Hematopoietic multipotent progenitor cell treated with erythropoietin and hydrocortisone succinate and interleukin-3 and kit ligand, for 4 days (in vitro differentiated cells): ENCODE measurements at places on chromosomes 2 and 18.
A peak's percentile ranks its signal among the peaks of the same experiment; 100 is the strongest.

DNA sequence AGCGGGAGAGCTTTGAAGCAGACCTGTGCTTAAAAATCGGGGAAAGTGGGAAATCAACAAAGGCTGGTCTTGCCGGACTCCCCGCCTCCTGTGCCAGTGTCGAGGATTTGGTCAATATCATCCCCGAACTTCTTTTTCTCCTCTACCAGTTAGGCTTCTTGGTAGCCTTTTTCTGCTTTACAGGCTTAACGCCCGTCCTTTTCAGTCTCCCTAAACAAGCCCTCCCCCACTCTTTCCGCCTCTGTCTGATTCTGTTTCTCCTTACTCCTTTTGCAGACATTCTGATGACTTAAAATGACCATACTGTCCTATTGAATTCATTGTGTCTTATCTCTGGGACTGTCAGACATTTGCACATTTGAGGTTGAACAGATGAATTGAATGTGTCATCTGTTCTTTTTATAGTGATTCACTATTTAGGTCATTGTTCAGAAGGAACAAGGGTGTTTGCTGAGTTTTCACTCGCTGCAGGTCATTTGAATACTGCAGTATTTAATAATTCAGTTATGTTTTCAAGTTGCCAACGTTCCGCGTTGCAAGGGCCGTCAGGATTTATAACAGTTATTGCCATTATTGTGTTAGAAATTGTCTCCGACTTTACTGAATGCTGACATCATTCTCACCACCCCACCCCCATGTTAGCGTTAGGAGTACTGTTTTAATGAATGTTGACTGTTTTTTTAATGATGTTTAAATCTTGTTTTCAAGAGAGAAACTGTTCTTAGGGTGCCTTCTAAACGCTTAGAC is 1.1 kb downstream of the ITGAV start:
- peak; percentile 81 for DNase-seq

- DNase-seq, result peak; percentile 82
These were observed 96.5 kb downstream of the EPB41L5 start for GRCh38 chr2:120109186-120110061.

DNA sequence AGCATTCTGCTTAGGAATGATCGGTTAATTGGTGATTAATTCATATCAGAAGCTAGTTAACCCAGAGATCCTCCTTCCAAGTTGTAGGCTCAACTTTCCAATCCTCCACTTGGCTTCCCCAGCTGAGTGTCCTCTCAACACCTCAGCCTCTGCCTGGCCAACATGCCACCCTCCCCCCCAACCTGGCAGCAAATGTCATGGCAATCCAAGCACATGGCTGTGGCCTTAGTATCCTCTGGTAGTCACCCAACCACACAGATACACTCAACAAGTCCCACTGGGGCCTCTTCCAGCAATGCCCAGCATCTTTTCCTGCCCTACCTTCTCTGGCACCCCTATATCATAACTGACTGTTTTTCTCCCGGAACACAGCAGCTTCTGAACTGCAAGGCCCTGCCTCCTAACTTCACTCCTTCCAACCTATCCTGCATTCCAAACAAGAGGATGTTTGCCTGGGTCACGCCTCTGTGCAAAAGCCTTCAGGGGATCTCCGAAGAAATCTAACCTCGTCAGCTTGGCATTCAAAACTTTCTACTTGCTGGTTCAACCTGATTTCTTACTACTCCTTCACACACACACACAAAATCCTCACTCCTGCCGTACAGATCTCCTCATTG is 195.0 kb downstream of the CYP26B1 start:
- DNase-seq, result no peak

GRCh38 chr2:106316915-106317314 is 122.8 kb upstream of the UXS1 start:
- no peak for DNase-seq

GRCh38 chr2:54808661-54809060 is 85.2 kb downstream of the EML6 start:
- no peak for DNase-seq

- peak; percentile 43 for DNase-seq
These were observed 7.8 kb downstream of the CCDC85A start for GRCh38 chr2:56191617-56192016.

- no peak for DNase-seq
These were observed 12.8 kb upstream of the HPCAL1 start for GRCh38 chr2:10289891-10290290.

GRCh38 chr18:46448347-46448746 is 208.7 kb downstream of the LOXHD1 start:
- no peak for DNase-seq

- no peak for DNase-seq
These were observed 547.4 kb downstream of the SLC4A3 start for GRCh38 chr2:220174826-220175225.

DNA sequence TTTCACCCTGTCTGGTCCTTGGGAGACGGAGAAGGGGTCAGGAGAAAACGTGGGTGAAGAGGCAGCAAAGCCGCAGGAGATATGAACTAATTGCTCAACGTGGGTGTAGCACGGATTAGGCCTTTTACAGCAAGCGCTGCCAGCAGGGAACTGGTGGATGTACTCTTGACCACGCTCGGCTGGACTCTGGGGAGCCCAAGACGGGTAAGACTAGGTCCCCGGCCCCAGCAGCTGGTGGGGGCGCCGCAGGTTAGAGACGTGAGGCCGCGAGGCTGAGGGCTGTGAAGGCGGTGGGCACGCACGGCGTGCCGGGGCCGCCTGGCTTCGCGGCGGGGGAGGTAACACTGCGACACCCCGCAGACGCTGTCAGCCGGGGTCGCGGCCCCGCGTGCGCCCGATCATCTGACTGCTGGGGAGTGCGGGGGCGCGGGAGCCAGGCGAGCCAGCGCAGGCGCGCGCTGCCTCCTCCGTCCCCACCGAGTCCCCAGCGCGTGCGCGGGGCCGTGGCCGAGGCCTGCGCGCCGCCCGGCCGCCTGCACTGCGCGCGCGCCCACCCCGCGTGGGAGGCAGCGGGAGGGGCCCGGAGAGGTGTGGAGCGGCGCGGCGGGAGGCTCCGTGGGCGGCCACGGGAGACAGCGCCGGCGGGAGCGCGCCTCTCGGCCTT is at the start of gene CLIP4:
CLIP4 (plus strand) TSS at position 470 of the 664 bp plus-strand sequence. CDS start 5,974 bp downstream, outside the sequence.
- DNase-seq, result peak; percentile 67

GRCh38 chr2:118632921-118633320 is 214.5 kb downstream of the EN1 start:
- no peak for DNase-seq

- DNase-seq, result no peak
These were observed 423.2 kb upstream of the NRP2 start for GRCh38 chr2:205259121-205259520.

DNA sequence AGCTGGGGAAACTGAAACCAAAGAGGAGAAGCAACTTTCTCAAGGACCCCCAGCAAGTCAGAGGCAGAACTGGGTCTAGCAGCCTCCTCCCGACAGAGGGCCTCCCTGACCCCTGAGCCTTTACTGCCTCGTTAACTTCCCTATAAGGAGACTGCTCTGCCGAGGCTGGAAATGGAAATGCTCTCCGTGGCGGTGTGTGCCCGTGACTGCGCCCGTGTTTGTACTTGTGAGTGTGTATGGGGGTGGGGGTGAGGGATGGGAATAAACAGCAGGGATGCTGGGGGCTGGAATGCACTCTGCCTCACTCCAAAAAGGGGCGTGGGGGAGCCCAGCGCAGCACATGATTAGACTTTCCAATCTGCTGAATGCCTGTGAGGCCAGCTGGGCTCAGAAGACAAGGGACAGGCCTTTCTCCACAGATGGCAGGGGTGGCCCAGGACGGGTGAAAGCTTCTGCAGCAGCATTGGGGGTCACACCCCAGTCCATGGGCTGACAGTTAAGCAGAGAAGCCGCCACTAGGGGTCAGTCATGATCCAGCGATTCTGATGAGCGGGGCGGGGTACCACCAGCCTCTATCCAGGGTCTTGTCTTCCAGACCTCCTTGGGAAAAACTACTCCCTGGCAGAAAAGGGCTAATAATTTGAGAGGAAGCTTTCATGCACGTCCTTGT is 26.8 kb downstream of the MPHOSPH10 start:
- peak; percentile 77 for DNase-seq

DNA sequence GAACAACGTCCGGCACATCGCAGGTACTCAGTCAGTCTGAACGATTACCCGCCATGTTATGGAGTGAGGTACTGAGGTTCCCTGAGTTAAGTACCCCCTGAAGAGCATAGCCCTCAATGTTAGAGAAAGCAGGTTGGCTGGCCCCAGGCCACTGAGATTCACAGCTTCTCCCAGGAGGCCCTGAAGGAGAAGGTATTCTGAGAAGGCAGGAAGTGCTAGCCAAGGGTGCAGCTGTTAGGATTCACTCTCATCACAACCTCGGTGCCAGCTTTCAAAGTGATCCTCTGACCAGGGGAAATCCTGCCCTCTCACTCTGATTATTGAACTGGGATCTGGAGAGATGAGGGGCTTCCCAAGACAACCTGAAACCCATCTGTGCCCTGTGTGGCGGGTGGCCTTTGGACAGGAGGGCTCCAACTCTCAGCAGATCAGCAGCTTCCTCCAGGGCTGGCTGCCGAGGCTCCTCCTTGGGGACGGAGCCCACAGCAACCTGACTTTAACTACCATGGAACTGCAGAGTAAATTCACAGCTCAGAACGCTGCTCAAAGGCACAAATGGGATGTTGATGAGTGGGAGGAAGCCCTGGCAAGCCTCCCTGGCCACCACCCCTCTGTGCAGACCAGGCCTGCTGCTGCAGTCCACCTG is 7.8 kb downstream of the EHD3 start:
- DNase-seq, result no peak

DNA sequence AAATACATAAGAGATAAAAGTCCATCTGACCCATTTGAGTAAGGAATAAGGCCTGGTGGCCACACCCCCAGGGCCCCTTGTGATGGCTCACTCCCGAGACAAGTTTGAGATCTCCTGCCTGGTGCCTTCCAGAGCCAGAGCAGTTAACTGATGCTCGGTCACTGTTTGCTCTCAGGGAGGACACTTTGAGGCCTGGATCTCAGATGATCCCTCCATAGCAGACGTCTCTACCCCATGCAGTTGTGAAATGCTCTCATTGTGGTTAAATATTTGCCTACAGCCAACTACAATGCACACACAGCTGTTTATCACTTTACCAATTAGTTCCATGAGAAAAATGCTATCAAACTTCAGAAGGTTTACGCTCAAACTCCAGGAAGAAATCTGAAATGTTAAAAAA is 12.3 kb downstream of the GYPC start:
- DNase-seq, result peak; percentile 38

DNA sequence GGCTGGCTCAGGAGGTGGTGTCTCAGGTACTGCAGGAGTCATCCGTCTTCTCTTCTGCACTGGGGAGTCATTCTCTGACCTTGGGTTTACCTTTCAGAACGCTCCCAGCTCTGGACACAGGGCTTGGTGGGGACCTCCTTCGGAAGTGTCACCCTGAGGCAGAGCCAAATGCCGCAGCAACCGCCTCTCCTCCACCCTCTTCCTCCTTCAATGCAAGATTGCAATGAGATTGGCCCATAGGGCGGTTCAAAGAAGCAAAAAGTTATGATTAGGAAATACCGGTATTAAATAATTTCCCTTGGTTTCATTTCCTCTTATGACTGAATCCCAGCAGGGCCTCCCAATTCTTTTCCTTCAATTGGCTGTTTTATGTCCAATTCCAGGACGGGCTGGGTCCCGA is 178.8 kb downstream of the ACKR3 start:
- DNase-seq, result no peak

DNA sequence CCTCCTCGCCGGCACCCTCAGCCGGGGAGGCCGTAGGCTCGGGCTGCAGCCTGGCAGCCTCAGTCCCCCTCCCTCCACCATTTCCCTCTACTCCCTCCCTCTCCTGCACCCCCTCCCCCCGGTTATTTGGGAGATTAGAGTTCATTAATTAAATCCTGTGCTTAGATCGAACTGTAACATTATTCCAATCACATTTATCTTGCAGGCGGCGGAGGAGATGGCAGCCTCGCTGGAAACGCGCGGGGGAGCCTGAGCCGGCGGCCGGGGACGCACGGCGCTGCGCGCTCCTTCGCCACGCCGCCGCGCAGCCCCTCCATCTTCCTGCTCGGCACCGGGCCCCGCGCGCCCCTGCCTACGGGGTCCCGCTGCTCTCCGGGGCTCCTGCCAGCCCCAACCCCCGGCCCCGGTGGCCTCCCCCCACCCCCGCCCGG is at the start of gene ST8SIA3:
ST8SIA3 (plus strand) TSS at position 287 of the 431 bp plus-strand sequence. CDS start 290 bp downstream, outside the sequence.
- DNase-seq, result no peak

- DNase-seq, result peak; percentile 86
These were observed 24.7 kb upstream of the PNPT1 start for GRCh38 chr2:55718165-55719008.

DNA sequence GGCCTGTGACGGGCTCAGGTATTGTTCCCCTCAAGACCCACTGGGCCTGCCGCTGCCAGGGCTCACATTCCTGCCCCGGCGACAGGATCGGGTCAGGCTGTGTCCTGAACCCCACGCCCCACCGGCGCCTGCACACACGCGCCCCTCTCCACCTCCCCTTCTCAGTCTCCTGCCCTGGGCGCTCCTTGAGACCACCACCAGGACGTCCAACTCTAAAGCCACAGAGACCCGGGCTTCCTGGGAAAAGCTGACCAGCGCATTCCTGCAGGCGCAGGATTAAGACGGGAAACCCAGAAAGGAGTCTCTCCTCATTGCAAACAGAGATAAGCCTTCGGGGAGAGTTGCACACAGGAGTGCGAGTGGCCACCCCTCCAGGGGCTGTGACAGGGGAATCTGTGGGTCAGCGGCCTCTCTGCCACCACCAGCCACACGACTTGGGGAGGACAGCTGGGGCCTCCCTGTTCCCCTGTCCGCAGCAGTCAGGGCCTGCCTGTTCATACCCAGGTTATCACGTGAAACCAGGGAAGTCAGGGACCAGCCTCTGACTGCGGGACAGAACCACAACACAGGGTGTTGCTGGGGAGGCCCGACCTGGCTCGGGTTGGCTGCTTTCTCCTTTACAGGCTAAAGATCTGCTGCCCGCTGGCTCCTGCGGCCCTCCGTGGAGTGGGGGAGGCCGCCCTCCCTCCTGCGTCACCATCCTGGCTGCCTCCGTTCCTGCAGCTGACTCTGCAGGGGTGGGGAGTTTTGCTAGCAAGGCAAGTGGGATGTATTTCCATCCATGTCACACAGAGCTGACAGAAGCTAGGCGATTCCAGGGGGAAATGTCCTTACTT is 88.8 kb downstream of the ZCCHC2 start:
- DNase-seq, result peak; percentile 34

- peak; percentile 92 for DNase-seq
These were observed at the start of gene BBS5 for GRCh38 chr2:169479257-169480078. TSS of gene BBS5 (plus strand) at chr2:169479494. CDS start at chr2:169479554, 60 bp downstream.

- peak; percentile 44 for DNase-seq
These were observed 1693.4 kb upstream of the SLC39A10 start for GRCh38 chr2:193963472-193964119.

- no peak for DNase-seq
These were observed 38.7 kb upstream of the HNMT start for GRCh38 chr2:137925599-137925998.

DNA sequence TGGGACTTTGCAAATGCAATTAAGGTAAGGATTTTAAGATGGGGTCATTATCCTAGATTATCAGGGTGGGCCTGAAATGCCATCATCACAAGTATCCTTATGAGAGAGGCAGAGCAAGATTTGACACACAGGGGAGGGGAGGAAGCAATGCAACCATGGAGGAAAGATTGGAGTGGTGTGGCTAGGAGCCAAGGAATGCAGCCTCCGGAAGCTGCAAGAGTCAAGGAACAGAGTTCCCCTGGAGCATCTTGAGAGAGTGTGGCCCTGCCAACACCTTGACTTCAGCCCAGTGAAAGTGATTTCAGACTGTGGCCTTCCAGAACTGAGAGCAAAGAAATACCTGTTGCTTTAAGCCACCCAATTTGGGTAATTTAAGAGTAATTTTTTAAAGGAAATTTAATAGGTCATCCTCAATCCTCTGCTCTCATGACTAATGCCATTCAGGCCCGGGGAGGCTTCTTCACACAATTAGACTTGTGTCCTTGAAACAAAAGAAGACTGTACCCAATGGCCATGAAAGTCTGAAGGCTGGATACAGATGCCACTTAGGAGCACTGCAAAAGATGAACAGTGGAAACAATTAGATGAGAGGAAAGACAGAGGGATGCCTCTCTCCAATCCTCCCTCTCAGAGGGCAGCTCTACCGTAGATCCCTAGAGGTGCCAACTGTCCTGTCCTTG is 250.3 kb upstream of the ID2 start:
- DNase-seq, result no peak
